NCI-H226 (cell line): ENCODE measurements at places on chromosomes 13 and 19.

- DNase-seq: no peak
Measured at GRCh38 chr19:50475736-50476223, 527 bp upstream of the EMC10 start.

DNA sequence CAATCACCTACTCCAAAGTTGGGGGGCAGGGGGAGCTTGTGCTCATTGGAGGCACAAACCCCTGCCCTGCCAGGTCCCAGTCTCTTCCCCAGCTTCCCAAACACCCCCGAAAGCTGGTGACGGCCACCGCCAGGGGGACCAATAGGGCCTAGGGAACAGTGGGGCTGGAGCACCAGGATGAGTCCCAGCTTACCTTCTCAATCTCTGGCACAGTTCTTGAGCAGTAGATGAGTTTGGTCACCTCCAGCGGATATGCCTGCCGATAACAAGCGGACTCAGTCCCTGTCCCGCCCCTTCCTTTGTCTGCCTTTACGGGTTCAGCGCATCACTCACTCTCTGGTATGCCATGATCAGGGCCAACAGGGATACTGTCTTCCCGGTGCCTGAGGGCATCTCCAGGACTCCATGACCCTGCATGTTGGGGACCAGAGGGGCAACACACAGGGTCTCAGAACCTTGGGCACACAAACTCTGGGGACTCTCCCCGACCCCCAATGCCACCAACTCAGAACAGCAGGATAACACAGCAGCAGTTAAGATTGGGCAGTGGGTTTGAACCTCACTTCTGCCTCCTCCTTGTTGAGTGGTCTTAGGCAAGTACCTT is 1.5 kb downstream of the ERCC2 start:
- DNase-seq: no peak

DNA sequence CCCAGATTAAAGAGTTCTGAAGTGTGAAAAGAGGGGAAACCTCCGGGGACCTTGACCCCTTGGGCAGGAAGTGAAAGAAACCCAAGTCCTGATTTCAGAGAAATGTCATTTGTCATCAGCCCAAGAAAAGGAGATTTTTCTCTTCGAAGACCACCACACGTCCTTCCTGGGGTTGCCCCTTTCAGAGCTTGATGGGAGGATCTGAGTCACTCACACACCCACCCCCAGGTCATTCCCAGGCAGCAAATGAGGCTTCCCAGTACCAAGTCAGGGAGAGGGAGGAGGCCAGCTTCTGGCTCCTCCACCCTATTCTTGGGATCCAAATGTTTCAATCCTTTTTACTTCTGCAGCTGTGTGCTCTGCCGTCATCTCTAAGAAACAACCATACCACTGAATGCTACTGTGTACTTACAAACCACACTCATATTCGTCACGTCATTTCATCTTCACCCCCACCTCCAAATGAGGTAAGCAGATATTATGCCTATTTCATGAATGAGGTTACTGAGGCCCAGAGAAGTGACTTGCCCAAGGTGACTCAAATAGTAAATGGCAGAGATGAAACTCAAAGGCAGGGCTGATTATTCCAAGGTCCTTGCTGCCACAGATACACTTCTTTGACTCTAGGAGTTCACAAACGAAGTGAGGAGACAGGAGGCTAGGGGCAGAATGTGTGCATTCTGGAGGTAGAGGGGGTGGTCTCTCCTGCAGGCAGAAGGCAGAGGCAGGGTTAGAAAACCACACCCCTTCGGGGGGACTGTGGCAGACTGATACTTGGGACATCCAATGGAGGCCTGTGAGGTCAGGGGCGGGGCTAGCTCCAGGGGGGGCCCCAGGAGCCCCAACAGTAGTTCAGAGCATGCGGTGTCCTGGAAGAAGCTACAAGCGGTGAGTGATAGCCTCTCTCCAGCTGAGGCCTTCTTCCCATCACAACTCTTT is 5.0 kb upstream of the KMT2B start:
- DNase-seq: no peak

- no peak for DNase-seq
Measured at GRCh38 chr19:3970313-3970807, 539 bp downstream of the DAPK3 start.

DNA sequence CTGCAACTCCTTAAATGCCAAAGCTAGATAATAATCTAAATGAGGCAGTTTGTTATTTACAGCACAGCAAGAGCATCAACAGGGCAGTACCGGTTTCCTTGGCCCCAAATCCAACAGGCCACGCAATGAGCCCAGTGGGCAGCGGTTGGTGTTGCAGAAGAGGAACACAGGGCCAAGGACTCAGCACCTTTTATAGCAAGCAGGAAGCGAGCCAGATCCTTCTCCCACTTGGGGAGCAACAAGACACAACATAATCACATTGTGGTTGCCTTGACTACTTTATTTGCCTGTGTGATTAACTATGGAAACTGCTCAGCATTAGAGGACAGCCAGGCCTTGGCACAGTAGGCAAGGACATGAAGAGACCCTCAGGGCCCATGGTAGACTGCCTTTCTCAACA is 67.1 kb upstream of the HTR2A start:
- DNase-seq: no peak

- DNase-seq: no peak
Measured at GRCh38 chr13:31240921-31241320, 41.1 kb downstream of the B3GLCT start.

DNA sequence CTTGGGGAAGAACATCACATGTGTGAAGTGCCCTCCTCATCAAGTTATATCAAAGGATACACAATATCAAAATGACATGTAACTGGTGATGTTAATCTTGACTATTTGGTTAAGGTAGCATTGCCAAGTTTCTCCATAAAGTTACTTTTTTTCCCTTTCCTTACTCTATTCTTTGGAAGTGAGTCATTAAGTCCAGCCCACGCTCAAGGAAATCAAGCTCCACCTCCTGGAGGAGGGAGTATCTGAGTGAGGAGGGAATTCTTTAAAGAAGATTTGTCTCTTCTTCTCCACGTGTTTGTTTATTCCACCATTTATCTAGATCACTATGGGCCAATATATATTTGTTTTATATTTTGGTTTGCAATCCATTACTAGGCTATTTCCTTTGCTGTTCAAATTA is 33.6 kb upstream of the FNDC3A start:
- DNase-seq: peak; percentile 56

DNA sequence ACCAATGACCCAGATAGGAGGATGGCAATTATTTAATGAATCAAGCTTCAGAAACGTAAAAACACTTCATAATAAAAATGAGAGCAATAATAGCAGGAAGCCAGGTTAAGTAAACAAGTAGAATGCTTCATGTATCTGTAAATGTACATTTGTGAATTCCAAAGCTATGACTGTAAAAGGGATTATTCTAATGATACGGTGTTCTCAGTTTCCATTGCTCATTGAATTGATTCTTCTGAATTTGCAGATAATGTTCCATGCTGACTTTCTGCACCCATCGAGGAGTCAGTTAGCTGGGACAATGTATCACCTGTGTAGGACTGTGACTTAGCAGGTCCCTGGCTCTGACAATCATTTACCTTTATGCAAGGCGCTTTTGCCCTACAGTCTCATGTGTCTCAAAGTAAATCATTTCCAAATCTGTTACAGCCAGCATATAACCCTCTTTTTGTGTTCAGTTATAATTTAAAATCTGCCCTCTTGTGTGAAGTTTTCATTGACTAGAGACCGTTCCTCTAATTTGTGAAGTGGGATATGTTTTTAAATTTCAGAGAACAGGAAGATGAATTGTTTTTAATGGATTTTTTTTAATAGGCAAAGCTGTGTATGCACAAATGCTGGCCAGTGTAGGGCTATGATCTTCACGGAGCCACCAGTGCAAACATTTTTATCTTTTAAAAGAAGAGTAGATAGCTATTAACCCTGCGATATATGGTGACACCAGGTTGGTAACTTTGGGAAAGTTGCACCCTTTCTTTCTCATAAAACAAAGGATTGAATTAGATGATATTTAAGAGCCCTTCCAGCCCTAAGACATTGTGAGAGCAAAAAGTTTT is 267.1 kb downstream of the KLF5 start:
- no peak for DNase-seq

DNA sequence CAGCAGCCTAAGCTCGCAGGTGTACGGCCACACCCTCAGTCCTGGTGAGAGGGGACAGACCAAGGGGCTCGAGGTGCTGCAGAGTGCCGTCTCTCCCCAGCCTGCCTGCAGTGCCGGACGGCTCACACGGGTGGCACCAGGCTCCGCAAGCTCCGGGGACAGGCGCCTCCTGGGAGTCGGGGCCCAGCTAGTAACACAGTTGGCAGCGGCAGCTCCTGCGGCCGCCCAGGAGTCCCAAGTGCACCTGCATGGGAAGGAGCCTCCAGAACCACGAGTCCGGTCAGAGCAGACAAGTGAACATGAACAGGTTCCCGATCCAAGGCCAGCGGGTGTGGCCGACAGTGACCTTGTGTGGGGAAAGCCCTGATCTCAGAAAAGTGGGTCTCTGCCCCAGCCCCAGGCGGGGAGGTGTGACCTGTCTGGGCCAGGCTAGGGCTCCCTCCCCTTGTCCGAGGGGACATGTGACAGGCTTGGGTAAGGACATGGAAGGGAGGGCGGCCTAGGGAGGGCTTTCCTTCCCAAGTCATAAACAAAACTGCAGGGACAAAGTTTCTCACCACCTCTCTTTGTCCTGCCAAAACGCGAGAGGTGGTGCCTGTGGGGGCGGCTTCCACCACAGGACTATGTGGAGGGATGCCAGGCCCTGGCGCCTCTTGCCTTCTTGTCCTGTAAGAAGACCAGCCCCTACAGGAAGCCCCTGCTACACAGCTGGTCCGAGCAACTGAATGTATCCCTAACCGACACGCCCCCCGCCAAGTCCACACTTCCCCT is 46.5 kb downstream of the MLLT1 start:
- DNase-seq: peak; percentile 27

DNA sequence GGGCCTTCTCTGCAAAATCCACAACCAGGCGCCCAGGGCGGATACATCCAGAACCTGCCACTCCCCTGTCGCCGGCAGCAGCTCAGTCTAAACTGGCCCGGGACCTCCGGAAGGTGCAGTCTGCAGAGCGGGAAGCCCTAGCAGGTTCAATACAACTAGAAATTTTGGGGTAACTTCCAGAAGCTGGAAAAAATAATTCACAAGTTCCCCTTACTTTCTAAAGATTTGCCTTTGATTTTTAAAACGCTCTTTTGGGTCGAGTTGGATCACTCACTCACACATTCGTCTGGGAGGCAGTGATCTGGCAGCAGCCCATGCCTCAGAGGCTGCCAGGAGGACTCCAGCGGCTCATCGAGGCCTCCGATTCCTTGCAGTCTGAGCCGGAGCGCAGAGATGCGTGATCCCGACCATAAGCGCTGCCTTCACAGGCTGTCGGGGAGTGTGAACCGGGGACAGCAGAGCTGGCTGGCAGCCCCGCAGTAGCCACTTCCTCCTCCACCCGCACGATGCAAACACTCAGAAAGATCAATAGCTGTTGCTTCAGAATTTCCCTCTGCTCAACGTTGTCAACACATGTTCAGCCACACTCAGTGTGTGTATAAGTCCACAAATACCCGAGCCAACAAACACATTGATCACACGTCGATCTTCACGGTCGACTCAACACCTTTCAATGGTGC is 35.6 kb upstream of the ZNF507 start:
- DNase-seq: no peak

GRCh38 chr19:4326837-4327251 is 11.8 kb downstream of the STAP2 start:
- DNase-seq: no peak

GRCh38 chr13:71087006-71087405 is 780.0 kb downstream of the DACH1 start:
- no peak for DNase-seq

- peak; percentile 40 for DNase-seq
Measured at GRCh38 chr19:44684892-44685863, 13.8 kb upstream of the CEACAM16 start.

DNA sequence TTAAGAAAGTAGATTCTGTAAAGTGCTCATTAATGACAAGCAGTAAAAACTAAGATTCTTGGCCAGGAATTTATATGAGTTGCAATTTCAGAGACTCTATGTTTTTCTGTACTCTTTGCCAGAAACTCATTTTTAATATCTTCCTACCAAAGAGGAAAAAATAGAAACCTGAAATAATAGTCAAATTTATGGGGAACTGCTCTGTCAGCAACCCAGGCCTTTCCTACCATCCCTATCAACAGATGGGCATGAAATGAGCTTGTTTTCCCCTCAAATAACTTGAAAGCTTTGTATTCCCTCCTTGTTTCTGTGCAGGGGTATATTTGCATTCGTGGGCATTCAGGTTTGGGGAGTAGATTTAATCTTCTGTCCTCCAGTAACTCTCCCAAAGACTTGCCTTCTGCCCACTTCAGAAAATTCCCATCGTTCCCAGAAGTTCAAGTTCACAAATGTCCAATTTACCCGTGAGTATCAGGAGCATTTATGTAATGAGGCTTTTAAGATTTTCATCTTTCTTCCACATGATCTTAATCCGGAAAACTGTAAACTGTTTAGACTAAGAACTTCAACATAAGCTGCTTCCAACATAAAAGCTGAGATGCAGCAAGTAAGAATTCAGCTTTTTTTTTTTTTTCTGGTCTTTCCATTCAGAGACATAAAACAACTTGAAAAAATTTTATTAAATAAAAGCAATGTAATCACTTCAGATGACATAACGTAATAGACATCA is 363.1 kb downstream of the EFNB2 start:
- DNase-seq: no peak
